ENCODE measurements at places on chromosomes 12 and 14.

DNA sequence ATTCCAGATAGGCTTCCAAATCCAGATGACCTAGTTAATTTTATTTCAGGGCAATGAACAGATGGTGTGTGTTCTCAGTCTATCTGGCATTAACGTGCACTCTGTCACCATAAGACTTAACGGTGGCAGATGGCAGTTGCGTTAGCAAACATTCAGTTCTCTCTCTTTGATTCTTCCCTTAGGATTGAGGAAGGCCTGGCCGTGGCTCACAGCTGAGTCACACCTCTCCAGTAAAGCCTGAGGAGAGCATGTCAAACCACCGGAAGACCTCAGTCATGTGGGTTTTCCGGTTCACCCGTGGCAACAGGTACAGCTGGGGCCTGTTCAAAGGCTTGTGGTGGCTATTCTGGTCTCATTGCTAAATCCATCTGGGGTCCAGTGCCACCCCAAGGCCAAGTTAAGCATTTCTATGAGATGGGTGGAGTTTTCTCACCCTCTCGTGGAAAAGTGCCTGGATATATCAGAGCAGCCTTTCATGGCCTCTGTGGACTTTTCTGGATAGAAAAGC is 545.1 kb upstream of the ATP2B1 start:
- DNase-seq: no peak

GRCh38 chr12:26825459-26826016 is 7.5 kb downstream of the ITPR2 start:
- no peak for DNase-seq

- no peak for DNase-seq
Observed at GRCh38 chr14:68223631-68224030, 404.1 kb downstream of the RAD51B start.

- no peak for DNase-seq
Observed at GRCh38 chr12:15996254-15996653, 85.1 kb downstream of the DERA start.

- no peak for DNase-seq
Observed at GRCh38 chr12:65526311-65526710, 247.8 kb downstream of the MSRB3 start.

GRCh38 chr12:1122786-1123185 is 131.8 kb downstream of the ERC1 start:
- no peak for DNase-seq

DNA sequence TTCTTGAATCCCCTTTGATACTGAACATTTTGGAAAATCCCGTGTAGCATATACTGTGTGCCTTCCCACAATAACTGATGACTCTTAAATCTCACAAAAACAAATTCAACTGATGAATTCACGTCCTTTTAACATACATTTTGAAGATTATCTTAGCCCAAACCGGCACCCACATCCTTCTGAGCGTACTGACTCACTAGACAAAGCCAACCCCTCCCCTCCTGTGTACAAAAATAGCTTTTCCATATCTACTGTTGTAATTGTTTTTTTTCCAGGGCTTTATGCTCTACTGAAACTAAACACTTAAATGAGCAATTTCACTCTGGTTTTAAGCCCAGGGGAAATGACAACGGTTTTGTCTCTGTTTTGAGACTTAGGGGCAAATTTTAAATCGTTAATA is 109.4 kb upstream of the ATF7IP start:
- no peak for DNase-seq

DNA sequence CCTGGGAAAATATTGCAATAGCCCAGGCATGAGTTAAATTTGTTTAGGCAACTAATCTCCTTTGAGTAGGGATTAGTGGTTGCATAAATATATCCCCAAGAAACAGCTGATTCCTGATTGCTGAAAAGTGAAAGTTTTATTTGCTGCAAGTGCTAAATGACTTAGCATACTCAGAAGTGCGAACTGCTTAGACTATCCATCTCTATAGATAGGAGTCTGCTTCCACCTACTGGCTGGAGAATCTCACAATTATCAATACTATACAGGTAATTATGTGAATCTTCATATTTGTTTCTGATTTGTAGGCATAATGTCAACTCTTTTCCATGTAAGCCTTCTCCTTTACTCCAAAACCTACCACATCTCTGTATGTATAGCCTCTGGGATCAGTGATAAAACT is 12.0 kb upstream of the SLCO1B3 start:
- peak; percentile 5 for DNase-seq

DNA sequence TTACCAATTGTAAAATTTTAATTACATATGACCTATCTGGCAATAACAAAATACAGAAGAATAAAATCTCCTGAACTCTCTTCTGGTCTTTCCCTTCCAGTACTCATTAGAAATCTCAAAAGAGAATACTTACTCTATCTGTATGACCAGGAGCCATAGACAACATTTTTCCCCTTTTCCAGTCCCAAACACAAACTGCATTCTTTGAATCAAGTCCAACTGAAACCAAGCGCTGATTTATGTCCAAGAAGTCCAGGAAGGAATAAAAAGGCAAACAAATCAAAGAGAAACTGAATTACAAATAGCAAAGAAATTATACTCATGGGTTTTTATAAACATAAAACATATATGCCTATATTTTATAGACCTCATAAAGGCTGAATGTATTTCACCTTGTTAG is 46.7 kb downstream of the EML5 start:
- DNase-seq: no peak

DNA sequence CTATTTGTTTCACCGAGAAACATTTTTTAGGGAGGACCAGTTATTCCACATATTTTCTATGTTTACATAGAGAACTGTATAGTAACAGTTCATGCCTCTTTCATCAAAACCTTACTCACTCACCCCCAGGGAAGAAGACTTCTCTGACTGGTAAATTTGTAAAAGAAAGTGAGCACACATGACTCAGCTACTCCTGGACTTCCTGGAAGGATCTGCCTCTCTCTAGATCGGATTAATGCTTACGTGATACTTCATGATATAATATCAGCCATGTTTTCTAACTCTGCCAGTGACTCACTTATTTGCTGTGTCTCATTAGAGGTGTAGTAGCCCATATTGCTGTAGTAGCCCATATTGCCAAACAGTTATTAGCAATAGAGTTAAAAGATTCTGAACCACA is 494.3 kb upstream of the ATXN7L3B start:
- no peak for DNase-seq

DNA sequence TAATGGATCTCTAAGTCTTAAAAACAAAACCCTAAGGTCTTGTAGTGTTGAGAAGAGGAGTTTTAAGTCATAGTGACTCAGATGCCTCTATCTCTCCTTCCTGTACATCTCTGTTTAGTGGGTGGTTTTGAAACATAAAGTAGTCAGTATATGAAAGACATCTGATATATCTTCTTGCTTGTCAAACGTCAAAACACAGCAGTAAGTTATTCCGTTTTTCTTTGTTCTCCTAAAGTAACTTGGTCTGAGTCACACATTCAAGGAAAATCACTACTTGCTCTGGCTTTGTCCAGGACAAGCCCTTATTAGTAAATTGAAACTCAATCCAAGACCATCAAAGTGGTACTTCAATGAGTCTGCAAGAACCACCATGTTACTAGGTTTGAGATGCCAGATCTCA is 1172.5 kb downstream of the BCL11B start:
- no peak for DNase-seq

DNA sequence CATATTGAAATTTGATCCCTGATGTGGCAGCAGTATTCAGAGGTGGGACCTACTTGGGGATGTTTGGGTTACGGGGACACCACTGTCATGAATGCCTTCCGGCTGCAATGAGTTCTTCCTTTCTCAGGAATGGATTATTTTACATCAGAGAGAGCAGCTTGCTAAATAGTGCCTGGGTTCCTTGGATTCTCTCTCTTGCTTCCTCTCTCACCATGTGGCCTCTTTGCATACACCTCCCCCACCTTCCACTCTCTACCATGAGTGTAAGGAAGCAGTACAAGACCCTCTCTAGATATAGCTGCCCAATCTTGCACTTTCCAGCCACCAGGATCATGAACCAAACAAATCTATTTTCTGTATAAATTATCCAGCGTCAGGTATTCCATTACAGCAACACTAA is 15.4 kb upstream of the SCAF11 start:
- DNase-seq: no peak

DNA sequence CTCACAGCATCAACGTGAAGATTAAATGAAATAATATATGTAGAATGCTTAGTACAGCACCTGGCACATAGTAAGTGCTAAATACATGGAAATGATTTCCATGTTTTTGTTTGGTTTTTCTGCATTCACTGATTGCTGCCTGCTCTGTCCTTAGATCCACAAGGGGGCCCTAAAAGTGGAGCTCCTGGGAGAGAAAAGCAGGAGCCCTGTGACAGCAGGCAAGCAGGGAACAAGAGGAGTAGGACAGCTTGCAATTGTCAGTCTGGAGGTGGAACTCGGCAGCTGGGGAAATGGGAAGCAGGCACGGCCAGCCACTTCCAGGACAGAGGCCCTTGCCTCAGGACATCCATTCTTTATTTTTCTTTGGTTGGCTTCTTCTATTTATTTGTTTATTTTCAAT is 292.9 kb downstream of the BMP4 start:
- DNase-seq: peak; percentile 29

DNA sequence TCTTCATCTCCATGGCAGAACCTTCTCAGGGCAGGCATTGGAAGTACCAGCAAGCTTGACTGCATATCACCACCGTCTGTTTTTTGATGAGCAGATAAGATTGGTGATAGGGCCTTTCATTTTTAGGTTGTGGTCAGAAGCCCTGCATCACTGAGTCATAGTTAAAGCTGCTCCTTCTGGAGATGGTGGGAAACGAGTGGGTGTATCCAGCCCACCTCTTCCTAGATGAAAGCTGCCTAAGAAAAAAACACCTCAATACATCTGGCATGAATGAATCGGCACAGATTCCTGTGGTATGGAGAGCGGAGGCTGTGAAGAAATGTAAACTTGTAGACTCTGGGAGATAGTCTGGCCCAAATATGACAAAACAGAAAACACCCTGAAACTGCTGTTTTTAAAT is 248.7 kb upstream of the EGLN3 start:
- no peak for DNase-seq

DNA sequence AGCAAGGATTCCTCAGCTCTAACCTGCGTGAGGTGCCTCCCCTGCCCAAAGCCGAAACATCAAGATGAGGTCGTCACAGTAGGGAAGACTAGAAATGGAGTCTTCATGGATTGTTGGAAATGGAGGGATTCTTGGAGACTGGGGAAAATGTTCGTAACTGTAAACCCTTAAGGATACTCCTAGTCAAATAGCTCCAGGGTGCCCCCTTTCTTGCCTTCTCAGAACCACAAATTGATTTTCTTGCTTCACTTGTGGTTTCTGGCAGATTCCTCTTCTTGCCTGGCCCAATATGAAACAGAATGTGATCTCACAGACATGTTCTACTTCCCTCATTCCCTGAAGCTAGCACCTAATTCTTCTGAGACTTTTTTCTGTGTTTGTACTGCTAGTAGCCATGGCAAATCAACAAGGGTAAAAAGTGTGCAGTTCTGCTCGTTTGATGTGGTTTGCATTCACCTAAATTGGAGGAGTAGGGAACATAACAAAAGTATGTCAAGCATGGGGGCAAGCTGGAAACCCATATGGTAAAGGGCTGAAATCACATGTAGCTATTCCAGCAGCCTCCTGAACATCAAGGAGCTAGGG is 332.0 kb downstream of the PAWR start:
- no peak for DNase-seq

DNA sequence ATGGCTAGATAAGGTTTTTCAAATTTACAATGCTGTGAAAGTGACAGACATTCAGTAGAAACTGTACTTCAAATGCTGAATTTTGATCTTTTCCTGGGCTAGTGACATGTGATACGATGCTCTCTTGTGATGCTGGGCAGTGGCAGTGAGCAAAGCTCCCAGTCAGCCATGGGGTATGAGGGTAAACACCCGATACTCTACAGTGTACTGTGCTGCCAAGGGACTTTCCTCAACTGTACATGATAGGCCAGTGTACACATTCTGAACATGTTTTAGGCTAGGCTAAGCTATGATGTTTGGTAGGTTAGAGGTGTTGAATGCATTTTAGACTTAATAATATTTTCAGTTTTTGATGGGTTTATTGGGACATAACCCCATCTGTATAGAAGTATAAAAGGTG is 17.6 kb downstream of the MBIP start:
- no peak for DNase-seq

- DNase-seq: no peak
Observed at GRCh38 chr12:115623275-115623674, 654.2 kb downstream of the MED13L start.

- DNase-seq: no peak
Observed at GRCh38 chr12:47739979-47740378, 14.7 kb upstream of the ENDOU start.

- no peak for DNase-seq
Observed at GRCh38 chr12:1046727-1047126, 55.7 kb downstream of the ERC1 start.

- DNase-seq: peak; percentile 50
Observed at GRCh38 chr14:24232645-24233537, at the start of gene GMPR2. Gene GMPR2, plus strand, starts transcription at chr14:24232929. Its CDS starts 325 bp downstream, at chr14:24233254.

GRCh38 chr12:49294086-49294803 is 702 bp upstream of the PRPH start:
- DNase-seq: no peak

DNA sequence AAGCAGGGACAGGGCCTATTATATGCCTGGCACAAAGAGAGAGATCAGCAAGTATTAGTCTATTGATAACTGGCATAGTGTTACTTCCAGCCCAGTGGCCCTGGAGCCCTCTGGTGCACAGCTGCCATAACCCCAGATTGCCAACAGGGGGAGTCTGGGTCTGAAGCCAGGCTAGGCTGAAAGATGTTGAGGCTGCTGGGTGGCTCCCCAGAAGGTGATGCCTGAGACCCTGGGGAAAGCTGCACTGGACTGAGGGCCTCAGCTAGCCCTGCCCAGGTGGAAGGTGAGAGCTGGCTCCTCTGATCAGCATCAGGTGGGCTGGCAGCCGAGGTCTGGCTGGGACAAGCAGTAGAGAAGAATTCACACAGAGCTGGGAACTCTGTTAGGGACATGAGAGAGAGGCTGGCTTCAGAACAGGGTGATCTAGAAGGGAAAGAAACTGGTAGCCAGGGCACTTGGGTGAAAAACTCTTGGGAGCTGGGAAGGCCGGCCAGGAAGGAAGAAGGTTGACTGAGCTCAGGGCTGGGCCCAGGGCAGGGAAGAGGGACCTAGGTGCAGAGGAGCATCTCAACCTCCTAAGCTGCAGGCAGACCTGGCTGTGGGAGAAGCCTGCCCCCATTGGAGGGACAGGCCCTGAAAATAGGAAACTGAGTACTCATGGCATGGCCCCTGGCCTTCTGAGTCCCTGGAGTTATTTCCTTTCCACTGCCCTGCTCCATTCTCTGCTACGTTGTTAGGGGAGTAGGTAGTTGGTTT is 3.9 kb downstream of the GZMH start:
- peak; percentile 18 for DNase-seq

DNA sequence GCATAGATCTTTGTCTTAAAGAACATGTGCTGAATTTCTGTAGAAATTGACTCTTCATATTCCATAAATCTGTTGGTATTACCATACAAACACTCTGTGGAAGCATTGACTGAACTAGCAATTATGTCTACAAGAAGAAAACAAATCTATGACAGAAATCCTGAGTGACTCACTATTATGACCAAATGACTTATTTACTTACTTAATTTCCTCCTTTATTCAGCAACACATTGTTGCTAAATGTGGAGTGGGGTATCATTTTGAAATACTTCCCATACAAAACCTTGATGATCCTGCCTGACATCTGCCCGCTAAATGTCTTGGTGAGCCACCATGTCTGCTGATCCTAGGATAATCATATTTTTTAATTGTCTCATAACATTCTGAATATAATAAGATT is 99.1 kb upstream of the SLCO1C1 start:
- DNase-seq: no peak

Data from iPS DF 6.9 (cell line).